COLO829 (cell line): ENCODE measurements at places on chromosomes 11 and 22.

DNA sequence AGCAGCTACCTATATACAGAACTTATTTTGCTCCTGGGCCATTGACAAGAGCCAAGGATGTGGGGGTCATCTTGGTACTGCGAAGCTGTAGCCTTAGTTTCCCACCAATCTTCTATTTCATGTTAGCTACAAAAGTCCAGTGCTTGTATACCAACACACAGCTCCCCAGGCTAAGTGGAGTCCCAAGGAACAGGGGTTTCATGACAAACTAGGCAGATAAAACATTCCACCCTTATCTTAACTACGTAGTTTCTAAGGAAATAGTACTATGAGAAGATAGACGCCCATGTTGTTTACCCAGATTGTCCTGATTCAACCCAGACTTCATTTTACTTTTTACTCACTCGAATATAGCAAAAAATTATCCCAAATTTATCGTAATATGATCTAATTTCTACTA, 218.5 kb downstream of the DYNC2H1 start:
- DNase-seq = no peak

GRCh38 chr11:60718524-60719316, 5.8 kb upstream of the MS4A18 start:
- no peak for DNase-seq

- DNase-seq = peak; percentile 79
Measured at GRCh38 chr11:27472398-27473016, at the start of gene LGR4. Gene LGR4, minus strand, starts transcription at chr11:27472790. Its CDS starts 488 bp downstream, at chr11:27472302.

- no peak for DNase-seq
Measured at GRCh38 chr22:41833369-41834004, 582 bp downstream of the SREBF2 start.

GRCh38 chr11:102749101-102749722, 24.5 kb upstream of the MMP8 start:
- no peak for DNase-seq

- DNase-seq = no peak
Measured at GRCh38 chr22:23059284-23059948, 10.9 kb upstream of the GNAZ start.

GRCh38 chr11:9313648-9314290, 624 bp downstream of the TMEM41B start:
- no peak for DNase-seq

DNA sequence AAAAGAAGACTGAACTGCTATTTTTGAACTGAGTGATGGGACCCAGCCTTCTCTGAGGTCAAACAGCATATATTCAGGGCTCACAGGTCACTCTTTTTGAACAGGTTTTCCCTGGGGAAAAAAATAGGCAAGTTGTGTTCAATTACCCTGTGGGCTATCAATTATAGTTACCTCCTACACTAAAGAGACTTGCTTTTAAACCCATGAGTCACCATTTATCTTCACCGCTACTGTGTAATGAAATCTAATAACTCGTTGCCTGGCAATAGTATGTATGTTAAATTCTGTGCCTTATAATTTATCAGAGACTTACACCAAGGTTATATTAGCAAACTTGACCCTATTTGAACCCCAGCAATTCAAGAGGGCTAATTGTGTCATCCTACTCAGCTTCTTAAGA, 98.5 kb downstream of the CYP2R1 start:
- peak; percentile 30 for DNase-seq

- no peak for DNase-seq
Measured at GRCh38 chr22:48141301-48141700, 1378.9 kb downstream of the TBC1D22A start.

DNA sequence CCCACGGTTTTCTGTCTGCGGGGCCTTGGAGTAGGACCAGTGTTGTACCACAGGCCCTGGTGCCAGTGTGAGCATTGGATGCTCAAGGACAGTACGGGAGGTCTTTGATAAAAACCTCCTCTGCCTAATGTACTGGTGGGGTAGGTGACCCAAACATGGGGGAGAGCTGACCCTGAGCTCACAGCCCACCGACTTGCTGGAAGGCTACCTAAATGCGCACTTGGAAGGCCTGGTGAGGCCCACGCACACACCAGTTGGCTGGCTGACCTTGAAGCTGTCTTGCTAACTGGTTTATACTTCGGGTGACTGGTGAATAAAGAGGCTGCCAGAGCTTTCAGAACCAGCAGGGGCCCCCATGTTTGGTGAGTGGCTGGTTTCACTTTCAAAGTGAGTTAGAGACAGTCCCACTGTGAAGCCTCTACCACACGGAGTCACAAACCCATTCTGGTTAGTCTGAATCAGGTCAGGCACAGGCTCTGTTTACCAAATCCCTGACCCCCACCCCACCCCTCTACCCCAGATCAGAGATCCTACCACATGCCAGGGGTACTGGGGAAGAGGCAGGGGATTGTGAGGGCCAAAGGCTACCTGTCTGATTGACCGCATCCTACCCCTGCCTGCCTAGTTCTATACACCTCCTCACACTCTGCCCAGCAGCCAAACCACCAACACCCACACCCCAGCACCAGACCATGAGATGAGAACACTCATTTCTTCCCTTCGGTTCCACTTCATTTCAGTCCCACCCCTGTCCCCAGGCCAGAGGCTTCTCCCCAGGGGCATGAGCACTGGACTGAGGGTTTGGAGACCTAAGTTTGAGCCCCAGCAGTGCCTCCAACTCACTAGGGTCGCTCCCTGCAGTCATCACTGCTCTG, 12.7 kb upstream of the IL2RB start:
- no peak for DNase-seq

DNA sequence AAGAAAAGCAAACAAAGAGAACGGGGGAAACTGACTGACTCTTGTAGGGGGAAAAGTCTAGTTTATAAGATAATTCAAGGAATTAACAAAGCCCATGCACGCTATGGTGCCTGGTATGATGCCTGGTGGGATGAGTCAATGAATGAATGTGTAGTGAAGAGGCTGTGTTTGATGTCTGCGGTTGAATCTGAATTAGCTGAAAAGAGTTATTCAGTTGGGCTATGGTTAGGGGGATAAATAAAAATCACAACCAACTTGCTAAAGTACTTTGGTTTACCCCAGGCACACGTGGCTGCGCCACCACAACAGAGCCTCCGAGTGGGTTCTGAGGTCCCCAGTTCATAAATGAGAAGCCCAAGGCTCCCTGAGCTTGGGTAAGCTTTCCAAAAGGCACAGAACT, 369.3 kb upstream of the SYN3 start:
- no peak for DNase-seq

DNA sequence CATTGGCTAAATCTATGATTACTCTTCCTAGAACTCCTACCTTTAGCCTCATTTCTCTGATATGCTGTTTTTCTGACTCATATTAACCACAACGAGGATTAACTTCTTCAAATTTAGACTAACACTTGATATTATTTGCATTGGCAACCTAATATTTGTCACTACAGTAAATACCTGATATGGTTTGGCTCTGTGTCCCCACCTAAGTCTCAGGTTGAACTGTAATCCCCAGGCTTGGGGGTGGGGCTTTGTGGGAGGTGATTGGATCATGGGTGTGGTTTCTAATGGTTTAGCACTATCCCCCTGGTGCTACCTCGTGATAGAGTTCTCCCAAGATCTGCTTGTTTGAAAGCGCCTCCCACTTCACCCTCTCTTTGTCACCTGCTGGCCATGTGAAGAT, 17.1 kb upstream of the MED17 start:
- DNase-seq = no peak

DNA sequence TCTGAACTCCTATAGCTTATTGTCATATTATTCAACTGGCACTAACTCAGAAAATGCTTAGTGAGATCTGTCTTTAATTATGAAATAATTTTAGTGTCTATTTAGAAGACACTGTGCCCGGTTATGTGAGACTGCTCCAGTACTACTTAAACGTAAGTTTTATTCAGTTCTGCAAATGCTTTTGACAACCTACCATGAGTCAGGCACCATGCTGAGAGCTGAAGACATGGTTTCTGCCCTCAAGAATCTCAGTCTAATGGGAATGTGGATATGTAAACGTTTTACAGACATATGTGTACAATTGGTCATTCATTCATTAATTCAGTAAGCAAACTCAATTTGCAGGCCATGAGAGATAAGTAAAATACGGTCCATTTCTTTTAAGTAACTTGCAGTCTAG, 40.0 kb downstream of the DCUN1D5 start:
- no peak for DNase-seq

GRCh38 chr11:77497368-77497767, 23.5 kb upstream of the PAK1 start:
- DNase-seq = no peak

DNA sequence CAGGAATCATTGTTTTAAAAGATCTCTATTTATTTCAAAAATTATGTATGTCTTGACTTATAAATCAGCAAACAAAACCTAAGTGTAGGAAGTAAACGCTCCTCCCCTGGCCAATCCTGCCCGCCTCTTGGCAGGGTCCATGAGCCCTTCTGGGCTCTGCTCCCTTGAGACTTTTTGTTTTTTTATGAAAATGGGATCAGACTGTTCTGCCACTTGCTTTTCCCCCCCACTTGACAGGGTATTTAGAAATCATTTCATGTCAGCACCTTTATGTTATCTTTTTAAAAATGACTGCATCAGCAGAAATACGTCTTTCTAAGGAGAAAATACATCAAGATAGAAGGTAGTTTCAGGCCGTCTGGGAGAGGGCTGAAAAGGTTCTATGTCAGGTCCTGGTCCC, 35.6 kb downstream of the FBLN1 start:
- no peak for DNase-seq

GRCh38 chr11:102836290-102836875, 7.0 kb downstream of the MMP3 start:
- no peak for DNase-seq

GRCh38 chr11:34356913-34357700, 703 bp downstream of the ABTB2 start:
- no peak for DNase-seq

DNA sequence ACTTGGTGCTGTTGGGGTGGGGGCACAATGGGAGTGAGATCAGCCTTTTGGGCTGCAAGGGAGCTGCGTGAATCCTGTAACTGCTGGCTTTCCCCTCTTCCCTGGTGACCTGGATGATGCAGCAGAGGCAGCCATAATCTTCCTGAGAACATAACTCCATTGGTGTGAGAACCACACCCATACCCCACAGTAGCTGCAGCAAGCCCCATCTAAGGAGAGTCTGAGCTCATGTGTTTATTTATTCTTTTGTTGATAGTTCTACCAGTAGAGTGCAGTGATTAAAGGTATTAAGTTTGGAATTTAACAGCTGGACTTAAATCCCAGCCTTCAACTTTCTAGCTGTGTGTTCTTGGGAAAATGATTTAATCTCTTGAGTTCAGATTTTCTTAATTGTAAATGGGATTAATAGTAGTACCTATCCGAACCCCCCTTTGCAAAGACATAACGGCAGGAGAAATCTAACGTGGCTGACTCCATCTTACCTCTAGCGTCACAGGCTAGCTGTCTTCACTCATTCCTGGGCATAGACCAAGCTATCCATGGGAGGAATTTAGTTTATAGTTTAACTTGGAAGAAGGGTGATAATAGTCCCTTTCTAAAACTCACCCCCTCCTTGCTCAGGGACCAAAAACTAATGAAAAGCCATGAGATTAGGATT, 385.0 kb upstream of the DDI1 start:
- no peak for DNase-seq

DNA sequence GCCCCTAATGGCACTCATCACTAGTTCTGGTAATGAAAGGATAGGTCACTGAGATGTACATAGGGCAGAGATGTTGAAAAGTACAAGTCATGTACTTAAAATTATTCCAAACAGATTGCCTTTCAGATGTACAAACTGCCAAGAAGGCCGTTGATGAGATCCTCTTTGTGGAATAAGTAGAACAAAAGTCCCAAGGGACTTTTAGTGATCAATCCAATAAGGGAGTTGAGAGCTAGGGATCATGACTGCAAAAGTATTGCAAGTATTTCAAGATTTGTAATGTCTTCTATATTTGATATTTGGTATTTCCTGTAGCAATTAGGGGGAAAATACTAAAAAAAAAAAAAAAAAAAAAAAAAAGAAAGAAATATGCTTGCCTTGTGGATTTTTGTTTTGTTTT, 82.2 kb downstream of the ATG16L2 start:
- DNase-seq = no peak

GRCh38 chr11:17748044-17748443, 13.5 kb downstream of the KCNC1 start:
- no peak for DNase-seq

GRCh38 chr11:31433851-31434250, 64.2 kb downstream of the DNAJC24 start:
- DNase-seq = no peak

GRCh38 chr11:111448831-111449557, 63.2 kb downstream of the BTG4 start:
- no peak for DNase-seq

GRCh38 chr11:109854731-109855130, 238.5 kb upstream of the ZC3H12C start:
- DNase-seq = no peak

DNA sequence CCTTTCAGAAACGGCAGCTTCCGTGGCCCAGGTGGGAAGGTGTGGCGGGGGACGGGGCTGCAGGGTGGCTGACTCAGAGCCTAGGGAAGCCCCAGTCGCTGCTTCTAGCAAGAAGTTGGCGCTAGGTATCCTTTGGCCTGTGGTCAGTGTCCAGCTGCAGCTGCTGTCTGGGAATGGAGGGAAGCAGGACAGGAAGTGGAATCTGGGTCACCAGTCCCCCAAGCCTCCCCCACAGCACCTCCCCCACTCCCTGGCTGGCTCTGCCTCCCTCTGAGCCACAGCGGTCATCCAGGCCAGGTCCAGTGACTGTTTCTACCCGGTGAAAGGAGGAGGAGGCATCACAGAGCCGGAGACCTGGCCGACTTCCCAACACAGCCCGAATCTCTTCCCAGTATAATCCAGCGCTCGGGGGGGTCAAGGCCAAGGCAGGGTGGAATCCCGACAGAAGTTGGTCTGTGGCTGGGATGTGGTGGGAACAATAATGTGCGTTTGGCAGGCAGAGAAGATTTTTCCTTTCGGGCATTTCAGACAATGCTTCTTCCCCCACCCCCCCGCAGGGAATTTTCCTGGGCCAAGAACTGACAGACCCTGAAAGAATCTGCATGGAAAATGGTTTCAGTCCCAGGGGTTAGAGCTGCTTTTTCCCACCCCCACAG, 45.1 kb downstream of the C11orf96 start:
- DNase-seq = no peak

DNA sequence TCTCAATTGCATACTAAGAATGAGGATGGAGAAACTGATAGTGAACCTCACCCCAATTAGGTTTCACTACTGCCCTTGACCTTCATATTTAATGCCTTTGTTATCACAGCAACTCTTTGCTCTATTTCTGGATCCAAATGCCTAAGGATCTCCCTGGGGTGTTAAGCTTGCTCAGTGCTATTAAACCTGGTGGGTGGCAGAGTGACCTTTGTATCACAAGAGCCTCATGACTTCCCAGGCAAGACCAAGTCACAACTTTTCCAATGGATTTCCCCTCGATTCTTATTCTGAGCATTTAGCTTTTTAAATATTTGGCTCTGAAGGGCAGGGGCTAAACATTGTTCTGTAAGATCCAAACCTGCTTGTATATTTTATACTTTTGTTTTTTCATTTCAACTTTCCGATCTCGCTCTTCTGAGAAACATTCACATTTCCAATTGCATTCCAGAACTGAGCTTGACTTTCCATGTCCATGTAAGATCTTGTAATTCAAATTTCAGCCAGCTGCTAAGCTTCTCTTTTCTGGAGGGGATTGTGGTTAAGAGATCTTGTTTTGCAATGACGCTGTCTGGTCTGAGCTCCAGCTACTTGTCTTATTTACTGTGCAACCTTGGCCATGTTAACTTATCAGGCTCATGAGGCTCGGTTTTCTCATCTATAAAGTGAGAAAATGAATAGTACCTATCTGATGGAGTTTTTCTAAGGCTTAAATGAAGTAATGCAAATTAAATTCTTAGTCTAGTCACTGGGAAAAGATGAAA, 6.4 kb upstream of the EHF start:
- DNase-seq = no peak

- no peak for DNase-seq
Measured at GRCh38 chr11:14445542-14446530, 53.8 kb downstream of the COPB1 start.
